Left lung (tissue), 14 donors: ENCODE measurements at places on chromosomes 3 and 15. TPM values are rescaled to one million over a fixed set of nuclear protein-coding genes. Genes with fewer than 3 reads are reported as not detected.

The CACNA2D3 gene
- total RNA-seq = 2.7 TPM

The ZFYVE19 gene
- total RNA-seq = 23.6 TPM

DNA sequence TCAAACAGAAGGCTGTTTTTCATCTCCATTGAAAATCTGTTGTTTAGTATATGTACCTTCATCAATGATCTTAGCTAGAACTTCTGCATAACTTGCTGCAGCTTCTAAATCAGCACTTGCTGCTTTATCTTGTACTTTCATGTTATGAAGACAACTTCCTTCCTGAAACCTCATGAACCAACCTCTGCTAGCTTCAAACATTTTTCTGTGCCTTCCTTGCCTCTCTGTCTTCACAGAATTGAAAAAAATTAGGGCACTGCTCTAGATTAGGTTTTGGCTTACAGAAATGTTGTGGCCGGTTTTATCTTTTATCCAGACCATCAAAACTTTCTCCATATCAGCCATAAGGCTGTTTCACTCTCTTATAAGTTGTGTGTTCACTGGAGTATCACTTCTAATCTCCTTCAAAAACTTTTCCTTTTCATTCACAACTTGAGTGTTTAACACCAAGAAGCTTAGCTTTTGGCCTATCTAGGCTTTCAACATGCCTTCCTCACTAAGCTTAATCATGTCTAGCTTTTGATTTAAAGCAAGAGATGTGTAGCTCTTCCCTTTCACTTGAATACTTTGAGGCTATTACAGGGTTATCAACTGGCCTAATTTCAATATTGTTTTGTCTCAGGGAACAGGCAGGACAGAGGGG is 78.6 kb downstream of the IGSF11 start:
- no peak overlapping the region for H3K4me3 ChIP-seq
- H3K36me3 ChIP-seq = no peaks in the 10 kb centered on the region
- H3K4me1 ChIP-seq = no peaks in the 10 kb centered on the region

The ACKR2 gene
- 2.5 TPM for total RNA-seq
